ENCODE measurements at places on chromosomes 16 and 17.

- DNase-seq, result no peak
Measured at GRCh38 chr17:31401456-31402254, 10.2 kb downstream of the RAB11FIP4 start.

DNA sequence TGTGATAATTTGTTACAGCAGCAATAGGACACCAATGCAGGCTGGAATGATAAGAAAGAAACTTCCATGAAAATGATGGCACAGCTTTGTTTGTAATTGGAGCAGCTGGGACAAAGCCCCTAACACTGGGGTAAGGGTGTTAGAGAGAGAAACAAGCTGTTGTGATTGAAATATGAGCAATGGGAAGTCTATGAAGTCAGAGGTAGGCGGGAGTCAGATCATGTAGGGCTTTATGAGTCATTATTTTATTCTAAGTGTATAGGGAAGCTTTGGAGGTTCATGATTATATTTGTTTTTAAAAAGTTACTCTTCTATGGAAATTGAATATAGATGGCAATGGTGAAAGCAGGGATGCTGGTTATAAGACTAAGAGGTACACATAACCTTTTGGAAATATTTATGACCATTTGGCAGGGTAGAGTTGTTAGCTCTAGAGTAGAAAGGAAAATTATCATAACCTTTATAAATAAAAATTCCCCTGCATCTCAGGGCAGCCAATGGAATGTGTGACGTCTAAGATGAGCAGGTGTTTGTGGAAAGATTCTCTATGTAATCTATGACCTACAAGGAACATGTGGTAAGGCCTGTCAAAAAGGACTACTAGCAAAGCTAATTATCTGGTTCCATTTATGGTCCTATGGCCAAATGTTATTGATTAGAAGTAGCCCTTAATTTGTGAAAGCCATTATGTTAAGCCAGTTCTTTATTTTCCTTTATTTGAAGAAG is 85.6 kb downstream of the KCNJ2 start:
- no peak for DNase-seq

- DNase-seq, result no peak
Measured at GRCh38 chr17:5877948-5878347, 192.2 kb upstream of the WSCD1 start.

DNA sequence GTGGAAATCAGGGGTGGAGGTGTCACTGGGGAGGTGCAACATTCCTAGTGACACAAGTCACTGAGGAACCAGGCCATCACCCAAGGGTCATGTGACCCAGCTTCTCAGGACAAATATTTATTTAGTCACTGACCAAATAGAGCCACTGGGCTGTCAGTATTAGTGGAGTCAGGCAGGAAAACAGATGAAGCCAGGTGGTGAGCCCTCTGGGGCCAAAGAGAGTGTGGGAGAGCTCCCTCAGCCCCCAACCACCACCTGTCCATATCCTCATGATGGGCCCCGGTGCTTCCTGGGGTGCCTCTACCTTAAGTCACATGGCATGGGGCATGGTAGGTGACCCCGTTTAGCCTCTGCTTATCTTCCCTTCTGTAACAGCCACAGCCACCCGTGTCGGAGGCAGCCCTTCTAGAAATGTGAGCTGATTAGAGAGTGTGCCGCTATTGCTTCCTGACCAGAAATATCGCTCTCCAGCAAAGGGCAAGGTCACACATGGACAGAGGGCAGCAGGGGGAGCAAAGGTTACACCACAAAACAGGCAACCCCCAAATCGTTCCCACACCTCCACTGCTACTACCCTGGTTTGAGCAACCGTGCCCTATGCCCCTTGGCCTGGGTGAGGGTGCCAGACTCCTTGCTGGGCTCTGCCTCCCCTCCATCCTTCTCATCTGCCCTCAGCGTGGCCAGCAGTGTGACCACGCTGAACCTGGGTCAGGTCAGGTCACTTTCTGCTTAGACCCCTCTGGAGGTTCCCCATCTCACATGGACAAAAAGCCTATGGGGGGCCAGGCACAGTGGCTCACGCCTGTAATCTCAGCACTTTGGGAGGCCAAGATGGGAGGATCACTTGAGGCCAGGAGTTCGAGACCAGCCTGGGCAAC is 8.6 kb upstream of the AKTIP start:
- DNase-seq, result no peak

DNA sequence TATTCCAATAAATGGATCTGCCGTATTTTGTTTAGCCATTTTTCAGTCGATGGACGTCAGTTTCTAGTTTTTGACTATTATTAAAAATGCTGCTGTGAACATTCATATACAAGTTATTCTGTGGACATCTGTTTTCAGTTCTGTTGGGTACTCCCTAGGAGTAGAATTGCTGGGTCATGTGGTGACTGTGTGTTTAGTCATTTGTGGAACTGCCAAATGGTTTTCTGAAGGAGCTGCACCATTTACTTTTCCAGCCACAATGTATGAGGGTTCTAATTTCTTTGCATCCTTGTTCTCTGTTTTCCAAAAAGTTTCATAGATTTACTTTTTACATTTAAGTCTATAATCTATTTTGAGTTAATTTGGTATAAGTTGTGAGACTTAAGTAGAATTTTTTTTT is 29.5 kb downstream of the CYLD start:
- DNase-seq, result no peak

Data from hepatic stellate cell (primary cell).